ENCODE measurements at places on chromosomes 1 and 21.

DNA sequence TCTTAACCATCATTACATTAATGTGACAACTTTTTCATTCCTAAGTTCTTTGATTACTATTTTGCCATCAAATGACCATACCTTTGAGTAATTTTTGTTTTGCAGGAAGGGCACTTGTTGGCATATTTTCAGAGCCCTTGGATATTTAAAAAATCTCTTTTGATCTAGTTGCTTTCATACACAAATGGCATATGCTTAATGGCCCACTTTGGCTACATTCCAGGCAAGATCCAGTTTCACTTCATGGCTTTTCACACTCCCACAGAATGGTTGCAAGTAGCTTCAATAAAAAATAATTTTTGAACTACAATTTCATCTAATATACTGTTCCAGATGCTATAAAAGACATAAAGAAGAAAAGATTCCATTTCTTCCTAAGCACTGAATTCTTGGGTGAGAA, 18.1 kb downstream of the ADAM30 start:
- DNase-seq = no peak

DNA sequence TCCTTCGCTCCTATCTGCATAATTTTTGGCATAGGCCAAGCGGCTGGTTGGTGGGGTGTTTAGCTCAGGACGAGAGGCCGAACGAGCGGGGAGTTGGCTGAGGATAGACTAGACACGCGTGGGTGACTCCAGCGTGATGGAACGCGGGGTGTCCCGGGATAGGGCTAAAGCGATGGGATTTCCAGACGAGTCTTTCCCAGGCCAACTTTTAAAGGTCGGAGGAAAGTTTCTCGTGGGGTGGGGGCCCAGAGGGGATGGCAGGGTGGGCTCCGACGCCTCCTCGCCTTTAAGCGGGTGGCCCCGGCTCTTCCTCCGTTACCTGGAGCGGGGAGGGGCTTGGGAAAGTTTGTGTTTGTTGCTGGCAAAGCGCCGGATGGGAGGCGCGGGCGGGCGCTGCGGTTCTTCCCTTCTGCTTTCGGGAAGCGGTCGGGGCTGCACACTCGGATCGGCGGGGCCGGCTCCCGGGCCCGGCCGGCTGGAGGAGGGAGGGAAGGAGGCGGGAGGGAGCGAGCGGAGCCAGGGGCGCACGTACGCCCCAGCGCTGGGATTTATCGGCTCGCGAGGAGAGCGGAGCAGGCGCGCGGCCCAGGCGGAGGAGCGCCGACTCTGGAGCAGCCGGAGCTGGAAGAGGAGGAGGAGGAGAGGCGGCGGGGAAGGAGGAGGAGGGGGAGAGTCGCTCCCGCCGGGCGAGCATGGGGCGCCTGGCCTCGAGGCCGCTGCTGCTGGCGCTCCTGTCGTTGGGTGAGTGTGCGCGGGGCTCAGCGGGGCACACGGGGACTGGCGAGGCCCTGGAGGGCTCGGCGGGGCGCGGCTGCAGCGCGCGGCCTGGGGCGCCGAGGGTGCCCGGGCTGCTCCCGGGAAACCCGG, at the start of gene PTGFRN:
Gene PTGFRN (plus strand): TSS at position 405 of the 867 bp plus-strand sequence. CDS start 288 bp downstream, at position 693.
- peak; percentile 64 for DNase-seq

DNA sequence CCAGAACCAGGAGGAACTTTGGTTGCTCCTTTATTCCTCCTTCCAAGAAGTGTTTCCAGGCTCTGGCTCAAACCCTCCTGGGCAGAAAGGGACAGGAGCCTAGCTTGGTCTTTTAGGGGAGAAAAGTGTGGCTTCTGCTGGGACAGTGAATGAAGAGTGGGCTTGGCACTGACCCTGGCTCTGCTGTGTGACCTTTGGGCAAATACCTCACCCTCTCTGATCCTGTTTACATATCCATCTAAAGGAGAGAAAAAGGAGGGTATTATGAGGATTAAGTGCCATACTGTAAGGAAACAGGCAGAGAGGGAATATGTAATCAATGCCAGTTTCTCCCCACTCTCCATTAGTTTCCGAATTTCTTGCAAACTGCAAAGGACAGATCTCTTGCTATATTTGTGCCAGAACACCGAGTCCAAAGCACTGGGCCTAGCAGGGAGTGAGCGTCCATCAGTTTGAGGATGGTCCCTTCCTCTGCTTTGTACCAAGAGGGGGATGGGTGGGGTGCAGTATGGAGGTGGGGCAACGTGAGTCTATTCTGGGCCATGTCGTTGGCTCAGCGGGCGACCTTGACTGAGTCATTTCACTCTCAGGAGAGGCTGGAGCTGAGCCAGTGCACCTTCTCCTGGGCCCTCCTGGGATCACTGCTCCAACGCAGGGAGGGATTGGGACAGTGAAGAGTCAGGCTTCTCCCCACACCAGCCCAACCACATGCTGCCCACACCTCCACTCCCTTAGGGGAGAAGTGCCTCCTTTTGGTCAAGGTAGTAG, 38.4 kb downstream of the IGSF21 start:
- no peak for DNase-seq

DNA sequence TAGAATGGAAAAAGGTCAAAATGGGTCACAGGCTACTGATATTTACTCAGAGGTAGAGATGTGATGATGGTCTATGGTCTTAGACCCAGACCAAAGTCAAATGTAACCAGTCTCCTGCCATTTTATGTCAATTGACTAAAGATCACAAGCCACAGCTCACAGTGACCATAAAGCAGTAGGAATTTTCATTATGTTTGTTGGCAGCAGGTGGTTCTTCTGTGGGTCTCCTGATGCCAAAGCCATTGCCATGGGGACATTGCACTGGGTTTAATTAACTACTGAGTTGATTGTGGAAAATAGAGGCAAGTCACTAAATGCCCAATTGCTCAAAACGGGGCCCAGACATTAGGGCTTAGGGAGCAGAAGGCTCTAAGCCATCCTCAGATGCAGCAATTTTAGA, at the start of gene OR10K2:
Gene OR10K2 (minus strand): TSS at position 101 of the 400 bp plus-strand sequence. CDS start 5,371 bp downstream, outside the sequence.
- no peak for DNase-seq

GRCh38 chr1:183472488-183473216, at the start of gene SMG7:
Gene SMG7, plus strand, starts transcription at chr1:183472499. Its CDS starts 122 bp downstream, at chr1:183472621.
- DNase-seq = peak; percentile 48

DNA sequence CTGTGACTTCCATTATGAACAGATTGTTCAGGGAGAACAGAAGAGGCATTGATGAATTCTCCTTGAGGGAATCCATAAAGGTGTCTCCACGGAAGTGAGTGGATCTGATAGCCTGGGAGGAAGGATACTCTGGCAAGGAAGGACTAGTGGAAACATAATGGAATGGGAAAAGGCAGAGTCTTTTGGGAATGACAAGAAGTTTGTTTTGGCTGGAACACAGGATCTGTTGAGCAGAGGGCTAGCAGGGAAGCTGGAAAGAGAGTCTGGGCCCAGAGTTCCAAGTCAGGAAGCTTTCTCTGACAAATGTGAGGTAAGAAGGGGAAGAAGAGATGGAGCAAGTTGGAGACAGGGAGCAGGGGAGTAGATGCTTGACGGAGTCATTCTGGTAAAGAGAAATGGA, 8.1 kb downstream of the ADAMTS5 start:
- DNase-seq = no peak

DNA sequence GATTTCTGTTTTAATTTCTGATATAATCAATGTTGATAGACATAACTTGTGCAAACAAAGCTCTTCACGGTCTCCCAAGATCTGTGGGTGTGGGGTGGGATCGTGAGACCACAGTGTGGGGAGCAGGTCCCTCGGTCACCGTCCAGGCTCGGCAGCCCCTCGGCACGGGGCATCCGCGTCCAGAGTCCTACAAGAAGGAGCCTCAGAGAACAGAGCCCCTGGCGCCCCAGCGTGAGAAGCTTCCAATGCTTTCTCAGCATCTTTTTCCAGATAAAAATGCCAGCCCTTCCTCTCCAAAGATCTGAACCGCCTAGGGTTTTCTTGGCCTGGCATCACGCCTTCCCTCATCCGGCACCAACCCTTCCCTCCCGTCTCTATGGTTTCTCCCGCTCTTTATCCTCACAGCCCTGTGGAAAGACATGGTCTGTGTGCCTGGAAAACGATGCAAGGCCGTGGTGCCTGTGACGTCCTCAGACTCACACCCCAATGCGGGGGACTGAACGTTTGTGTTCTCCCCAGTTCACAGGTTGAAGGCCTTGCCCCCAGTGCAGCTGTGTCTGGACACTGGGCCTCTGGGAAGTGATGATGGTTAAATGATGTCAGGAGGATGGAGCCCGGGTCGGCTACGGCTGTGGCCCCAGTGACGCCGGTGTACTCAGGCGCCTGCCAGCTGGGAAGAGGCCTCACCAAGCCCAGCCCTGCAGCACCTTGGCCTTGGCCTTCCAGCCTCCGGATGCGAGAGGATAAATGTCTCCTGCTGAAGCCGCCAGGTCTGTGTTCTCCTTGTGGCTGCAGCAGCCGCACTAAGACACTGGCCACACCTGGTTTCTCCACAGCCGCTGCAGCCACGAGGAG, 45.9 kb upstream of the COL6A2 start:
- no peak for DNase-seq
